ENCODE measurements at places on chromosomes 12 and 14.

DNA sequence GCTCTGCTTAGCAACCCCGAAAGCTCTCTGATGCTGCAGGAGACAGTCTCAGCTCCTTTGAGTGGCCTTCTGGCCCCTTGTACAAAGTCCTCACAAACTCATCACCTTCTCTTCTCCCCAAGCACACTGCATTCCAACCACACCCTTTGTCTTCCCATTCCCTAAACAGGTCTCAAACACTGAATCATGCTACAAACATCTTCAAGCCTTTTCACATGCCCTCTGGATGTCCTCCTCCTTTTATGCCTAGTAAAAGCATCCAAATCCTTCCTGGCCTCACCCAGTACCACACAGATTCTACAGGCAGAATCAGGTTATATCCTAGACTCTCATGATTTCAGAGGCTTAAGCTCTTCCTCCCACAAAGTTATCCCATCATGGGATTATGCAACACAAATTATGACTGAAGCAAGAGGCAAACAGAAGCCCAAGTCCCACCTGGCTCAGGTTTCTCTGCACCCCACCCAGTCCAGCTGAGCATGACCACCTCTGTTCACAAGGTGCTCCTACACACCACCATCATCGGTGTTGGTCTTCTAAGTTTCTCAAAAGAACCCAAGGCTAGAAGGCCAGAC lies 61.4 kb upstream of the PCED1B start:
- DNase-seq: no peak

GRCh38 chr12:94594443-94594825 lies 55.9 kb downstream of the TMCC3 start:
- no peak for DNase-seq

- no peak for DNase-seq
These were observed 348.8 kb downstream of the PDZRN4 start for GRCh38 chr12:41536813-41537490.

DNA sequence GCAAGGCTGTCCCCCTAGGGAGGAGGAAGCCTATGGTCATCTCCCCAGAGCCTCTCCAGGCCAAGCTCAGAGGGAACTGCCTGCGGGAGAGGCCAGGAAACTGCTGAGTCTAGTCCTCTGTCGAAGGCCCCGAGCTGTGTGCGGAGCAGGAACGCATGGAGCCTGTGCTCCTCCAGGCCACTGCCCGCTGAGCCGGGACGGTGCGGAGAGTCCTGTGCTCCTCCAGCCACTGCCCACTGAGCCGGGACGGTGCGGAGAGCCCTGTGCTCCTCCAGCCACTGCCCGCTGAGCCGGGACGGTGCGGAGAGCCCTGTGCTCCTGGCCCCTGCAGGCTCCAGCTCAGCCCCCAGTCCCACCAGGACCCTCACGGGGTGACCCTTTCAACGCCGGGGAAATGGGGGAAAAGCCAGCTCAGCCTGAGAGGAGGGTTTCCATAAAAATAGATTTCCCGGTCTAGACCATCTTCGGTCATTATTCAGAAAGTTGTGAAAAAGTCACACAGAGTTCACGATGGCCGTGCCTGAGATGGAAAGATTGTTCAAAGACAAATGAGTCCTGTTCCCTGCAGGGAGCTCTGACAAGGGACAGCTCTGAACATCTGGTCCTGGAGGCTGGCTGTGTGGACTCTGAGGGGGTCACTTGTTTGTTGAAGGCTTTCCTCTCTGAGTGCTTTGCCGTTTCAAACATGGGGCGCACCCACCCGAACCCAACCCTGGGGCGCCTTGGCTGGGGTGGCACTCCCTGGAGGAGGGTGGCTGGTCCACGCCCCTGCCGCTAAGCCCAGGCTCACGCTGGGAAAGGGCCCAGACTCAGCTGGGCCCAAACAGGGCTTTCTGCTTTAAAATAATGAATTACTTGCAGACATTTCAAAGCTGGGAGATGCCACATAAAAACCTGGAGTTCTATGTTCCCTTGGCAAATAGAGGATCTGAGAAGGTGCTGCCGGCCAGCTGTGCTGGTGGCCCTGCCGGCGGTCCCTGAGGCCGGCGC lies 85.5 kb downstream of the ADGRD1 start:
- no peak for DNase-seq

GRCh38 chr14:103935102-103935501 lies 6.8 kb downstream of the TDRD9 start:
- no peak for DNase-seq

- DNase-seq: no peak
These were observed 18.6 kb downstream of the ZNF605 start for GRCh38 chr12:132937476-132937875.

DNA sequence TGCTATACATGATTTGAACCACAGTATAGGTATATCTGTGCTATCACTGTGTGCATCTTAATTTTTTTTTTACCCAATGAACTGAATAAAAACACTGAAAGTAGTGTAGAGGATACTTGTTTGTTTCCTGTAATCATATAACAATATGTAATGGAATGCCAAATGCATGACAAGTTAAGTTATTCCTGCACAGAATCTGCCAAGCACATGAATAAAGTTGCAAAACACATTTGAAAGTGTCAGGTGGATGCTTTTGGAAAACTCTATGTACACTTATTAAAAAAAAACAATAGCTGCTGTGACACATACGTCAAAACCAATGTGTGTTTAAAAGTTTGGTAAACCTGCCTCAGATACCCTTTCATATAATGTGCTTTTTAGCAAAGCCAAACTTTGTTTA lies 1638.1 kb upstream of the SEL1L start:
- DNase-seq: no peak

- DNase-seq: no peak
These were observed 221.5 kb downstream of the KCNC2 start for GRCh38 chr12:74988156-74988555.

GRCh38 chr12:3795492-3796133 lies 42.7 kb upstream of the CRACR2A start:
- DNase-seq: no peak

DNA sequence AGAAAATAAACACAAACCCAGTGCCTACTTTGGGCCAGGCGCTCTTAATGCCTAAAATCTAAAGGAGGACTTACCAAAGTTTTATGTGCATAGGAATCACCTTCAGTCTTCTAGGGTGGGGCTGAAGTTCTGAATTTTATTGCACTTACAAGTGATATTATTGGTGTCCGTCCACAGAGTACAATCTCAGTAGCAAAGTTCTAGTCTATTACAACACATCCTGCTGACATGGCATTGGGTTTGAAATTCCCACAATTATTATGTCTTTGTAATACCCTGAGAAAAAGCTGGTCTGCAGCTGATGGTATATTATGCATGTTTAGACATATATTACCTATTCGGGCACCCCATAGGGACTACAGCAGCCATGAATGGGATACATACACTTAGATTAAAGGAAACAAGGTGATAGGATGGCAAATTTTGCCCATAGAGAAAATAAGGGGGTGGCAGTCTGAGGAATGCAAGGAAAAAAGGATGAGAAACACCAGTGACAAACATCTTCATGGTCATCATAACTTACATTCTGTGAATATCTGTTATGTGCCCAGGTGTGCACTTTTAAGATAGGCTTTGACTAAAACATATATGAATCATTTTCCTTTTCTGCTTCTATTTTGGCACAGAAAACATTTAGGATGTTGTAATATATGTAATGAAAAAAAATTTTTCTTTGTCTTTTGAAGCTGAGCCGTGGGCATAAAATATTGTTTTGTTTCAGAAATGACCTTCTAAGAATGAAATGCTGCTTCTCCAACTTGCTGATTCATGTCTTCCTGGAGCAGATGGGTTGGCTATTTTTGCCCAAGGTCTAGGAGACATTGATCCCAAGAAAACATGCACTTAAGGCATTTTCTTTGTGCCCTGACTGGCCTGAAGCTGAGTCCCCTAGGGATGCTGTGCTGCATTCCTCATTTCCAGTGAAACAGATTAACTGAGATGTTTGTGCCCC lies 27.2 kb upstream of the ALG10 start:
- DNase-seq: no peak

DNA sequence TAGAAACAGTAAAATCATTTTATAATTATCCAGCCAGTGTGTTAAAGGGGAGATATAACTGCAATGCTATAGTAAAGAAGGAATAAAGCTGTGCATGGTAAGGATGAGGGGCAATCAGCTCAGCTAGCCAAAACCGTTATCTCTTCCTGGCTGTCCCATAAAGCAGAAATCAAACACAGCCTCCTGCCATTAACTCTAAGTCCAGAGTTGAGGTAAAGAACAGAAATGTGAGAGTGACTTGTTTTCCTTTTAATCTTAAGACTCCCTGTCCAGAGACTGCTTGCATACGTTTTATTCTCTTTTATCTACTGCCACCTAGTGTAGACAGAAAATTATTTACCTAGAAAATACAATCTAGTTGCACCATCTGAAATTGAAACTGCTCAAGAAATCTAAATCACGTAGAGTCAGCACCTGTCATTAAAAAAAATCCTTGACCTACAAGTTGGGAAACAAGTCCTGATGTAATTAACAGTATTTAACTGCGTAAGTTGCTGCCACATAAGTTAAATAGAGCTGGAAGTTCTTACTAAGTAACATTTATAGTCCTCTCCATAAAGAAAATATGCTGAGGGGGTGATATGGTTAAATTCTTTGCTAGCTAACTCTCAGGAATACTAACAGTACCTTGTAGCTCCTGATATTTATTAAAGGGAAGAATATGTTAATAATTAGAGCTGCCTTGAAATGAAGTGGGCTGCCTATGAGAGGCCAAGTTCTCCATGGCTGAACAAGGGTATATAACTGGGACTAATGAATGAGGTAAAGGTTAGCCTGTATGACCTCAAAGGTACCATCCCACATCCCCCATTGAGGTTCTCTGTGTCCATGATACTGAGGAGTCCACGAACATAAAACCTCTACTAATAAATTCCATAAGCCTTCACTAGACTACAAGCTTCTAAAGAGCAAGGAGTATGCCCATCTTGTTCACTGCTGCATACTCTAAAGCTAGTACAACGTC lies 62.7 kb downstream of the GALNT4 start:
- DNase-seq: peak; percentile 77

- no peak for DNase-seq
These were observed 98.9 kb downstream of the RERG start for GRCh38 chr12:15122344-15122743.

DNA sequence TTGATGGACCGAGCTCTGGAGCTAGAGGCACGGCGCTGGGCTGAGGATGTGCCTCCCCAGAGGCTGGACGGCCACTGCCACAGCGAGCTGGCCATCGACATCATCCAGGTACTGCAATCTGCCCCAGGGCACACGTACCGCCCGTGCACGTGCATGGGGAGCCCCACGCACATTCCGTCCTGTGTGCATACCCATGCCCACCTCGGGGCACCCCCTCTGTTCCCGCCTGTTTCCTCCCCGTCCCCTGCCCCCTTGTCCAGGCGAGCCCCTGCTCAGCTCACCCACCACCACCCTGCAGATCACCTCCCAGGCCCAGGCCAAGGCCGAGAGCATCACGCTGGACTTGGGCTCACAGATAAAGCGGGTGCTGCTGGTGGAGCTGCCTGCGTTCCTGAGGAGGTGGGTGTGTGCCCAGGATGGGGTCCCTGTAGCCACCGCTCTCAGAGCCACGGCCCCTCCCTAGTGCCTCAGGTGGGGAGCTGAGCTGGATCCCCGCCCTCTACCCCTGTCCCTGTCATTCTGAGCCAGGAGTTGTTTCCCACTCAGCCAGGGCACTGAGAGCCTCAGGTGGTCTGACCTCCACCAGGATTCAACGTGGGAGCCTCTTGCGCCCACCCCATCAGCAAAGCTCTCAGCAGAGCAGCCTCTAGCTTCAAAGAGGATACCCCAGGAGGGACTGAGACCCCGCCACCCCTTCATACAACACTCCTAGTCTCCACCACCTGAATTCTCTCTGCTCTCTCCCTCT lies 6.9 kb downstream of the TNFAIP2 start:
- DNase-seq: no peak

DNA sequence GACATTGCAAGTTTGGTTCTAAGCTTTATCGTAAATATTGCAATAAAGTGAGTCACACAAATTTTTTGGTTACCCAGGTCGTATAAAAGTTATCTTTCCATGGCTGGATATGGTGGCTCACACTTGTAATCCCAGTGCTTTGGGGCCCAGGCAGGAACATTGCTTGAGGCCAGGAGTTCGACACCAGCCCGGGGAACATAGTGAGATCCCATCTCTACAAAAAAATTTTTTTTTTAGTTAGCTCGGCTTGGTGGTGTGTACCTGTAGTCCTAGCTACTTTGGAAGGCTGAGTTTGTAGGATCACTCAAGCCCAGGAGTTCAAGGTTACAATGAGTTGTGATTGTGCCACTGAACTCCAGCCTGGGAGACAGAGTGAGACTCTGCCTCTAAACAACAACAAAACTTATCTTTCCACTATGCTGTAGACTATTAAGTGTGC lies 24.4 kb downstream of the PRORP start:
- no peak for DNase-seq

GRCh38 chr12:114998750-114999128 lies 314.8 kb upstream of the TBX3 start:
- DNase-seq: no peak

GRCh38 chr14:75439989-75440388 lies 12.2 kb downstream of the JDP2 start:
- no peak for DNase-seq

DNA sequence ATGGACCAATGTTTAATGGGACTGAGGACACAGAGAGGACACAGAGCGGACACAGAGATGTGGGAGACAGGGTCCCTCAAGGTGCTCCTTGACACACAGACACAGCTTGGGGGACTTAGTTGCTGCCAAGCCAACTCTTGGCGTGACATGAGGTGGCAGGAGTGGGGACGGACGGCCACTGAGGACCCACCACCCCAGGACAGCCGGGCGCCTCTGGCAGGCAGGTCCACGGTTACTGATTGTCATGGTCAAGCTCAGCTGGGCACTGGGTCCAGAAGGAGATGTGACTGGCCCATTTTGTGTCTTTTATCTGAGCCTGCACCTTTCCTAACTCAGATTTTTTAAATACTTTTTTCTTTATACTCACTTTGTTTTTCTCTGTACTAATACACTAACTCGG lies 15.7 kb upstream of the PWP1 start:
- DNase-seq: no peak

DNA sequence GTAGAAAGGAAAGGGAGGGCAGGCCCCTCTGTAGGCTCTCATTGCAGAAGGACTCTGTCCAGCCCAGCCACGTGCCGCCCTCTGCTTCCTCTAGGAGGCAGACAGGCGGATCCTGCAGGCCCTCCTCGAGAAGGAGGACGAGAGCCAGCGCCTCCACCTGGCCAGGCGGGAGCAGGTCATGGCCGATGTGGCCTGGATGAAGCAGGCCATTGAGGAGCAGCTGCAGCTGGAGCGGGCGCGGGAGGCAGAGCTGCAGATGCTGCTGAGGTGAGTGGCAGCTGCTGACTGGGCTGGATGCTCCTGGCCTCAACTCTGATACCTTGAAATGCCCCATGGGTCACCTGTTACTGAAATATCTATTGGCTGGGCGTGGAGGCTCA lies 10.9 kb downstream of the TCHP start:
- DNase-seq: no peak

GRCh38 chr14:31060253-31060875 lies 34.2 kb upstream of the STRN3 start:
- DNase-seq: no peak

DNA sequence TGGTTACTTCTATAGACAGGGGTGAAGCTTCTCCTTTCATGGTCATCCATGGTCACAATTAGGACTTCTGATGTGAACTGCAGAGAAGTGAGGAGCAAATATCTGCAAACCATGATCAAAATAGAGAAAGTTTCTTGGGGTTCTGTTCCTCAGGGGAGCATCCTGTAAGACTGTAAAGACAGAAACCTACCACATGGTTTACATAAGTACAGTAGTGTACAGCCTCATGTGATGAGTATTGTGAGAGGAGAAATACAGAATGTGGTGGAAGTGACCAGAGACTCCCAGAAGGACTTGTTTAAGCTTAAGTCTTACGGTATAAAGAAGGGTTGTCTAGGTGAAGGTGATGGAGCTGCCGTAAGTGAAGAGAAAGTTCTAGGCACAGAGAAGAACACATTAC lies 484.7 kb downstream of the LRIG3 start:
- DNase-seq: no peak

All from CD4-positive, alpha-beta T cell treated with Interleukin-4 for 1 hour (primary cell).